Left ventricle myocardium inferior (tissue), 1 donor: ENCODE measurements at places on chromosomes 3 and 15.

DNA sequence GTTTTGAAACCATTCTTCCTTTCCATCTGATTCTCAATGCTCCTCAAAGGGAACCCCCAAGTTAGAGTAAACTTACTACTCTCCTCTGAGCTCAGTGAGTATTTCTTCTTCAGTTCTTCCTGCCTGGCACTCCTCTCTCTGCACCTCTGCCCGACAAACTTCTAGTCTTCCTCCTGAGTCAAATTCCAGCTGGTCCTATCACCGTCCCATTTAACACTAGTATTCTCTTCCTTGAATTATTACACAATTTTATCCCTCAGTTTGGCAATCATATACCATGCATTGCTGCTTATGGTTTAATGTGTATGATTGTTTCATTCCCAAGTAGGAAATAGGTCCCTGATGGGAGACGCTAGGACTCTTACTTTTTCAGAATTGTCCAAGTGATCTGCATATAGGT lies 279.7 kb downstream of the MECOM start:
- DNase-seq = no peak

DNA sequence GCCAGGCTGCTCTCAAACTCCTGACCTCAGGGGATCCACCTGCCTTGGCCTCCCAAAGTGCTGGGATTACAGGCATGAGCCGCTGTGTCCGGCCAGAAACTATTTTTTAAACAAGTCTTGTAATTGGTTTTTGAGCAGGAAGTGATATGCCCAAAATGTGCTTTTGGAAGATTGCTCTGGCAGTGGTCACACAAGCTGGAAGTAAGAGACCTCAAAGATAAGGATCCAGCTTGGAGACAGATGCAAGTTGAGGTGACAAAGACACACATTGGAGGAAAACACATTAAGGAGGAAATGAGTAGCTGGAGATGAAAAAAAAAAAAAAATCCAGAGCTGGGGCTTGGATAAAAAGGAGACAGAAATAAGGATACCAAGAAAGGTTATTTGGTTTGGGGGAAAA lies 6.3 kb downstream of the TM4SF18 start:
- no peak for DNase-seq

DNA sequence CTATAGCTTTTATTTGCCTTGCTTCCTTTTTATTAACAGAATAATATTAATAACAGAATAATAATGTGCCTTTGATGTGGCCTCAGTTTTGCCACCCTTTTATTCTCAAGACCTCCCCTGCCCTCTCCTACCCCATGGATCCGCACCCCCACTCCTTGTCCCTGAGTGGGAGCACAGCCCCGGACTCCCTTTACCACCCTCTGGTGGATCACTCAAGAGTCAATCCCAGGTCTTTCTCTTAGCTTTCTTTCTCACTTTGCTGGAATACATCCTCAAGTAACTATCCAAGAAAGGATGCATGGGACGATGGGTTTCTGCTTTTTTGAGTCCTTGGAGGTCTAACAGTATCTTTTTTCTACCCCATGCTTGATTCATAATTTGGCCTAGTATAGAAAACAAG lies 63.4 kb downstream of the KLF13 start:
- no peak for DNase-seq

GRCh38 chr15:31447931-31448634 lies 121.4 kb downstream of the KLF13 start:
- DNase-seq = no peak

GRCh38 chr3:105869861-105870755 lies 1.3 kb upstream of the CBLB start:
- no peak for DNase-seq

DNA sequence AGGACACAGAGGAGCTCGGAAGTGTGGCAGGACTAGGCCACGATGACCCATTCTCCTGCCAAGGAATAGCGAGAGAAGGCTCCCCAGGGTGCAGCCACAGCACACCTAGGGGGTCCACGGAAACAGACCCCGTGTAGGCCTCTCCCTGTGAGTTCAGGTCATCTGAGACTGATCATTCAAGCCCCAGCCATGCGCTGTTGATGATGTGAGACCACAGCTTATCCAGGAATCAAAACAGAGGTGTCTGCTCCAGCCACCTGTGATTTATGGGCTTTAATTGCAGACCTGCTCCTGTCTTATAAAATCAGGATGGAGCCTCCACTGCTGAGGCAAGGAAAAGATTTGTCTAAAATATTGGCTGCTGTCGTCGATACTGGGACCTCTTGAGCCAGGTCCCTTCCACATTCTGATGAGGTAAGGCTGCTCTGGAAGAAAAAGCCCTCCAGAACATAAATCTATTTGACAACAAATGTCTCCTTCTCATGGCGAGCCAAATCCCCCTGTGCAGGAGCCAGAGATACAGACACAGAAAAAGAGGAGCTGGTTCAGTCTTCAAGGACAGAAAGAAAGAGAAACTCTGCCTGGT lies 186.7 kb downstream of the TJP1 start:
- DNase-seq = no peak

- no peak for DNase-seq
These were observed 37.2 kb downstream of the UBE2E2 start for GRCh38 chr3:23240171-23240785.

DNA sequence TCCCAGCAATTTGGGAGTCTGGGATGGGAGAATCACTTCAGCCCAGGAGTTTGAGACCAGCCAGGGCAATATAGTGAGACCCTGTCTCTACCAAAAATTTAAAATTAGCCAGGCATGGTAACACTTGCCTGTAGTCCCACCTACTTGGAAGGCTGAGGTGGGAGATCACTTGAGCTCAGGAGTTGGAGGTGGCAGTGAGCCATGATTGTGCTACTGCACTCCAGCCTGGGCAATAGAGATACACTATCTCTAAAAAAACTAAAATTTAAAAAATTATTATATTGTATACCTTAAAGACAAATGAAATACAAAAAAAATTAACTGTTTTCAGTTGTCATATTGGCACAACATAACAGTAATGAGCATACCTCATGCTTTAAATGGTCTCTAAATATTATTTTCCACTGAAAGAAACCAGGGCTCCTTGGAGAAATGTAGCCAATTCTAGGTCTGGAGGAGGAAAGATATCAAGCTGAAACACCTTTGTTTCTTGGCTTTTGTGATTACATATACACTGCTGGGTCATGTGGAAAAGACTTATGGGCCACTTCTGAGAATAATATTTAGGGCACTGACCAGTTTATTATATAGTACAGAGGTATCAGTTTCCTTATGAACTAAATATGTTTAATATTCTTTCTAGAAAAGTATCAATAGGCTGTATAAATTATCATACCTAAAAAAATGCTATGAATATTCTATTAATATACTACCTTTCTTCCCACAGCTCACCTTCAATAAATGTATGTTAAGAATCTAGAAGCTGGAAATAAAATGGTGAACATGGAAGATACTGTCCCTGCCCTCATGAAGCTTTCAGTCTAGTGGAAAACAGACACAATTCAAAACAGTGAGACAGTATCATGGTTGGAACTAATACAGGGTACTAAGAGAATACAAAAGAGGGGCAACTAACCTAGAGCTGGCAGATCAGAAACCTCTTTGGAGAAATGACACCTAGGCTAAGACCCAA lies 119.5 kb downstream of the TMCC1 start:
- DNase-seq = no peak

DNA sequence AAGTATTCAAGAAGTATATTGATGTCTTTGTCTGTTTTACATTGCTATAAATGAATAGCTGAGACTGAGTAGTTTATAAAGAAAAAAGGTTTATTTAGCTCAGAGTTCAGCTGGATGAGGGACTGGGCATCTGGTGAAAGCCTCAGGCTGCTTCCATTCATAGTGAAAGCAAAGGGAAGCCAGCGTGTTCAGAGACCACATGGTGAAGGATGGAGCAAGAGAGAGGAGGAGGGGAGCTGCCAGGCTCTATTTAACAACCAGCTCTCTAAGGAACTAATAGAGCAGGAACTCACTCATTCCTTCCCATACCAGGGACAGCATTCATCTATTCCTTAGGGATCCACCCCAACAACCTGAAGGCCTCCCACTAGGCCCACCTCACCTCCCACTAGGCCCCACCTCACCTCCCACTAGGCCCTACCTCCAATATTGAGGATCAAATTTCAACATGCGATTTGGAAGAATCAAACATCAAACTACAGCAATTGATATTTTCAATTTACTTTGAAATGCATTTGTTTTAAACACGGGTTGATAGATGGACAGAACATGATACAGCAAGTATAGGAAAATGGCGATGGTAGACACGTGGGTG lies 167.5 kb upstream of the HES1 start:
- no peak for DNase-seq

- DNase-seq = no peak
These were observed 75.0 kb downstream of the STRIT1 start for GRCh38 chr3:155218462-155218861.

- no peak for DNase-seq
These were observed 530.0 kb downstream of the MECOM start for GRCh38 chr3:169133178-169134161.

DNA sequence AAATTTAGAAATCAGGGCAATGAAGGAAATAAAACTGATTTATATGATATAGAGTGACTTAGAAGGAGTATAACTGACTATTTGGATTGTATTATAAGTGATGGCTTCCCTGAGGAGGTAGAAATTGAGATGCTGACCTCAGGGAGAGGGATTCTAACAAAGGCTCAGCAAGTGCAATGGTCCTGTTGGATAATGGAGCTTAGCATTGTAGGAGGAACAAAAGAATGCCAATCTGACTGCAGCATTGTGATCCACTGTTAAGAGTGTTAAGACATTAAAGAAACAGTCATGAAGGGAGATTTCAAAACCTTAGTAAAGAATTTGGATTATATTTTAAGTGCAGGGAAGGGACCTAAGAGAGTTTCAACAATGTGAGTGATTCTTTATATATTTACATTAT lies 158.4 kb upstream of the NAALADL2 start:
- DNase-seq = no peak

DNA sequence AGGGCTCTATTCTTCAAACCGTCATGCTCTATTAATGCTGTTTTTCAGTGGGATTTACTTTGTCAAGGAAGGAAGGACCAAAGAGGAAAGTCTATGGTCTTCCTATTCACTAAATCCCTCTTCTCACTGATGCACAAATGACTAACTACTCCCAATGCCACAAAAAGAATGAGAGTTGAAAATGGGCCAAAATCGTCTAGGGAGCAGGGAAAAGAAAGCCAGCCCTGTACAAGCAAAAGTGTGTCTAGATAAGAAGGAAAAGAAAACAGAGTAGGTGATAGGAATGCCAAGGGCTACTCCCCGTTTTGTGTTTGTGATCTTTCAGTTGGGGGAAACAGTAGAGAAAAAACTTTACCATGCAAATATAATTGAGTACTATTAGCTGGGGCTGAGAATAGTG lies 97.2 kb upstream of the TMCO5A start:
- DNase-seq = no peak

- DNase-seq = no peak
These were observed 706.1 kb upstream of the GOLIM4 start for GRCh38 chr3:168801794-168802193.

- no peak for DNase-seq
These were observed 83.1 kb upstream of the PLCL2 start for GRCh38 chr3:16801698-16802097.

GRCh38 chr3:125143538-125143937 lies 69.0 kb downstream of the SLC12A8 start:
- DNase-seq = no peak

- no peak for DNase-seq
These were observed 108.4 kb upstream of the RASGRP1 start for GRCh38 chr15:38672814-38673670.

DNA sequence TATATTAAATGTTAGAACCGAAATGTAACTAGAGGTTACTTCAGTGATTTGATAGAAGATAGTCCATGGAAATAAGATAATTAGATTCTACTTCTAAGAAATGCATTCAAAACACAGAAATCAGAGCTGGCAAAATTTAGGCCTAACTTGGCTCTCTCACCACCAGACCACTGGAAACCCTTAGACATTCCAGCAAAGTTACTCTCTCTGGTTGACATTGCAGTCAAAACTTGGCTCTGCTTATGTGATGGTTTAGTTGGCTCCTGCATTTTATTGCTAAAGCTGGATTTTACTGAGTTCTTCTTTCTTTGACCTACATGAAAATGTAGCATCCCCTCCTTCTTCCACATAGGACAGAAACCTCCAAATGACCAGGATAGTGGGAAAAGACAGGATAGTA lies 35.4 kb upstream of the CBLB start:
- no peak for DNase-seq

GRCh38 chr3:14988988-14989394 lies 41.6 kb downstream of the NR2C2 start:
- no peak for DNase-seq

DNA sequence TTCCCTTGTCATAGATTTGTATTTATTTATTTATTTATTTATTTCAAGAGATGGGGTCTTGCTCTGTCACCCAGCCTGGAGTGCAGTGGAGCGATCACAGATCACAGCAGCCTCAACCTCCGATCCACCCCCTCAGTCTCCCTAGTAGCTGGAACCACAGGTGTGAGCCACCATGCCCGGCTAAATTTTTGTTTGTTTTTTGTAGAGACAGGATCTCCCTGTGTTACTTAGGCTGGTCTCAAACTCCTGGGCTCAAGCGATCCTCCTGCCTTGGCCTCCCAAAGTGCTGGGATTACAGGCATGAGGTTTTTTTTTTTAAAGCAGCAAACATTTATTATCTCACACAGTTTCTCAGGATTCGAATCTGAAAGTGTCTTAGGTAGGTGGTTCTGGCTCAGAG lies 2.5 kb downstream of the TTBK2 start:
- DNase-seq = no peak

DNA sequence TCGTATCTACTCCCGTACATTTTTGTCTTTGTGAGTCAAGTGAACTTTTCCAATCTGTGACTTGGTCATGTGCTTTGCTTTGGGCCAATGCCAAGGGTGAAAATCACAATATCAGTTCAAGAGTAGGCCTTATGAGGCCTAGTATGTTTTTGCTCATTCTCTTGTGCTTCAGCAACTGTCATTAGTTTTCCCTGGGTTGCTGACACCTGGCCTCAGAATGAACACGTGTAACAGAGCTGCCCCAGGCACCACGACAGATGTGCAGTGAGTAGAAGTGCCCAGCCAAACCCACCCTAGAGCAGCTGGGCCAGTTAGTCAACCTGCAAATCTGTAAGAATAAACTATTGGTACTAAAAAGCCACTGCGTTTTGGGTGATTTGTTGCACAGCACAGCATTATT lies 460.3 kb upstream of the WNT5A start:
- no peak for DNase-seq

DNA sequence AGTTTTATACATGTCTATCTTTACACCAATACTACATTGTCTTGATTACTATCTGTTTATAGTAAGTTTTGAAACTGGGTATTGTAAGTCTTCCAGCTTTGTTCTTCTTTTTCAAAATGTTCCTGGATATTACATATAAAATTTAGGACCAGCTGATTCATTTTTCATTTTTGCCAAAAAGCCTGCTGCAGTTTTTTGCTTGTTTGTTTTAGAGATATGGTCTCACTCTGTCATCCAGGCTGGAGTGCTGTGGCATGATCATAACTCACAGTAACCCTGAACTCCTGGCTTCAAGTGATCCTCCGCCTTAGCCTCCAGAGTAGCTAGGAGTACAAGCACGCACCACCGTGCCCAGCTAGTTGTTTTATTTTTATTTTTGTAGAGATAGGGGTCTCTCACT lies 20.4 kb upstream of the AP4E1 start:
- DNase-seq = no peak

- no peak for DNase-seq
These were observed 1396.5 kb downstream of the OTOL1 start for GRCh38 chr3:162892921-162893793.

GRCh38 chr3:163561151-163561550 lies 1517.1 kb downstream of the SI start:
- DNase-seq = no peak
